Glutamatergic neuron (in vitro differentiated cells): ENCODE measurements at places on chromosomes 6 and 20. TPM values are rescaled to one million over a fixed set of nuclear protein-coding genes. Genes with fewer than 3 reads are reported as not detected.

GRCh38 chr6:107982486-107982885, 24.5 kb upstream of the SEC63 start:
- no peak overlapping the region for H3K4me3 ChIP-seq
- DNase-seq = no peak
- H3K36me3 ChIP-seq = peaks cover 4% of the 10 kb centered on the region
- H3K27ac ChIP-seq = peak overlapping the region; percentile 0

DNA sequence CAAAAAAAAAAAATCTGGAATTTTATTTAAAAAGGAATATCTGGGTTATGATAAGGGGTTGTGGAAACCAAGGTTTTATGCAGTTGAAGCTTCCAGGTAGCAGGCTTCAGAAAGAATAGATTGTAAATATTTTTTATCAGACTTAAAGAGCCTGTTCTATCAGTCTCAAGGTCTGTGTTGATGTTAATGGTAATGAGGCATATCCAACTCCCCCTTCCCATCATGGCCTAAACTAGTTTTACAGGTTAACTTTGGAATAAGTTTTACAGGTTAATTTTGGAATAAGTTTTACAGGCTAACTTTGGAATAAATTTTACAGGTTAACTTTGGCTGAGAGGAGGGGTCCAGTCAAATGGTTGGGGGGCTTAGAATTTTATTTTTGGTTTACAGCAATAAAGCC, 92.4 kb downstream of the CD24 start:
- no peak overlapping the region for H3K4me3 ChIP-seq
- peaks cover 2% of the 10 kb centered on the region for H3K27me3 ChIP-seq
- H3K4me1 ChIP-seq = peaks cover 5% of the 10 kb centered on the region
- no peaks in the 10 kb centered on the region for H3K36me3 ChIP-seq

PSORS1C1 gene
- not detected for total RNA-seq

DNA sequence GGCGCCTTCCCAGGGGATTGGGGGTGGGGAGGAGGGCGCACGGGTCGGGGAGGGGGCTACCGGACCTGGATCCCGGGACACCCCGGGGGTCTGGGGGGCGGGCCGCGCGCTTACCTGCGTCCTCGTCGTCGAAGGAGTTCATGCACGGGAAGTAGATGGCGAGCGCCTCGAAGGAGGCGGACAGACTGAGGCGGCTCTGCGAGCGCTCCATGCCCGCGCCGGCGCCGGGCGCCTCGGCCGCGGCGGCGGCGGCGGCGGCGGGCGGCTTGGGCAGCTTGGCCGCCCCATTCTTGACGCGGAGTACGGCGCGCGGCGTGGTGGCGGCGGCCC, 320 bp downstream of the RIMS4 start:
- H3K27ac ChIP-seq = no peak overlapping the region
- no peaks in the 10 kb centered on the region for H3K36me3 ChIP-seq
- peak; percentile 31 for DNase-seq
- H3K4me1 ChIP-seq = peaks cover 38% of the 10 kb centered on the region
- no peak overlapping the region for H3K4me3 ChIP-seq
- peaks cover 15% of the 10 kb centered on the region for H3K27me3 ChIP-seq

GRCh38 chr6:1749041-1749440, 139.3 kb downstream of the FOXC1 start:
- H3K4me1 ChIP-seq = no peaks in the 10 kb centered on the region
- DNase-seq = no peak
- no peak overlapping the region for H3K4me3 ChIP-seq
- no peak overlapping the region for H3K27ac ChIP-seq
- H3K27me3 ChIP-seq = no peaks in the 10 kb centered on the region
- peaks cover 24% of the 10 kb centered on the region for H3K36me3 ChIP-seq

DNA sequence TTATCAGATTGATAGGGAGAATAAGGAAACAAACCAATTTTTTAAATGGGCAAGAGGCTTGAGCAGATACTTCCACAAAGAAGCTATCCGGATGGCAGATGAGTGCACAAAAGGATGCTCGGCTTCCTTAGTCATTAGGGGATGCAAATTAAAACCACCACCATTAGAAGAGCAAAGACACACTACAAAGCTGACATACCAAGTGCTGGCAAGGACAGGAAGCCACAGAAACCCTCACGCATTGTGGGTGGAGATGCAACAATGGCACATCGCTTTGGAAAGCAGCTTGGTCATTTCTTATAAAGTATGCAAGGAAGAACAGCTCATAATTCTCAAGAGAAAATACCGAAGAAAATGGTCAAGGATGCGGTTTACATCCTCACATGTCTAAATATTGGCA, 19.8 kb downstream of the BFSP1 start:
- H3K27me3 ChIP-seq = no peaks in the 10 kb centered on the region
- peaks cover 7% of the 10 kb centered on the region for H3K36me3 ChIP-seq
- peaks cover 1% of the 10 kb centered on the region for H3K4me1 ChIP-seq
- no peak overlapping the region for H3K27ac ChIP-seq
- DNase-seq = no peak

- H3K36me3 ChIP-seq = peaks cover 3% of the 10 kb centered on the region
- no peak for DNase-seq
- no peak overlapping the region for H3K27ac ChIP-seq
- H3K4me3 ChIP-seq = no peak overlapping the region
- no peaks in the 10 kb centered on the region for H3K4me1 ChIP-seq
These were observed 133.4 kb downstream of the FNDC1 start for GRCh38 chr6:159302594-159302992.

DNA sequence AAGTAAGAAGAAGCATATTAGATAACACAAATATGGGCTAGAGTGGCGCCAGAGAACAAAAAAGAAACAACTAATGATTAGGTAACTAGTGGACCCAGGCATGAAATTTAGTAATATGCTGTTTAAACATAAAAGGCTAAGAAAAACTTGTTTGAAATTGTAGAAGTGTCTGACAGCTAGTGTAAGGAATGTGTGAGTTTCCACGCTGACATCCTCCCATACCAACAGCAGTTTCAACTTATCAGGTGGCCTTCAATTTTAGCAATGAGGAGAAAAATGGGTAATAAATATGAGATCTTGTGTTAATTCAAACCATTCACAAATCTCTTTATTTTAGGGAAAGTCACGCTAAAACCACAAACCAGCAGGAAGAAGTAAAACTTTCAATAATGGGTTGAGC, 440.2 kb upstream of the FLRT3 start:
- H3K4me1 ChIP-seq = peaks cover 11% of the 10 kb centered on the region
- H3K27me3 ChIP-seq = peaks cover 3% of the 10 kb centered on the region
- H3K36me3 ChIP-seq = no peaks in the 10 kb centered on the region
- H3K27ac ChIP-seq = no peak overlapping the region

GRCh38 chr6:152404936-152405595, 232.1 kb downstream of the SYNE1 start:
- H3K4me3 ChIP-seq = no peak overlapping the region
- no peak overlapping the region for H3K27ac ChIP-seq
- H3K27me3 ChIP-seq = no peaks in the 10 kb centered on the region
- no peaks in the 10 kb centered on the region for H3K36me3 ChIP-seq
- no peak for DNase-seq
- no peaks in the 10 kb centered on the region for H3K4me1 ChIP-seq

TCP1 gene
- 254 TPM for total RNA-seq

CDSN gene
- total RNA-seq = not detected

TBX18 gene
- total RNA-seq = 5.1 TPM

HNF4A gene
- not detected for total RNA-seq
